ENCODE measurements at places on chromosomes 1 and 21.

GRCh38 chr1:214270097-214270650, 10.8 kb upstream of the SMYD2 start:
- no peak for DNase-seq

GRCh38 chr1:191174298-191174697, 696.6 kb upstream of the BRINP3 start:
- no peak for DNase-seq

- no peak for DNase-seq
Observed at GRCh38 chr1:13769212-13769611, 69.2 kb downstream of the PRDM2 start.

DNA sequence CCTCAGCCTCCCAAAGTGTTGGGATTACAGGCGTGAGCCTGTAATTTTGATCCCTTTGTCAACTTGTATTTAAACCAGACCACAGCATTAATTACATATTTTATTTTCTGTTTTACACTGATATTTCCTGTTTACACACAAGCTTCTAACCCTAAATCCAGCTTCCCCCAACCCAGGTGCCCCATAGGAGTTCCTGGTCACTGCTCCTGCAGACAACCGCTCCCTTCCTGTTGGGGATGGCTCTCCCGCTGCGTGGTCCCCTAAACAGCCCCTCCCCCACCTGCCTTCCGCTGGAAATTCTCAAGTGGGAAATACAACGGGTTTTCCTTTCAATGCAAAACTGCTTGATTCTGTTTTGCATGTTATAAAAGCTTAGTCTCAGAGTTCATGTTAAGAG, 3.7 kb downstream of the CSTB start:
- DNase-seq: no peak

GRCh38 chr1:213281640-213282301, 230.7 kb downstream of the RPS6KC1 start:
- DNase-seq: no peak

DNA sequence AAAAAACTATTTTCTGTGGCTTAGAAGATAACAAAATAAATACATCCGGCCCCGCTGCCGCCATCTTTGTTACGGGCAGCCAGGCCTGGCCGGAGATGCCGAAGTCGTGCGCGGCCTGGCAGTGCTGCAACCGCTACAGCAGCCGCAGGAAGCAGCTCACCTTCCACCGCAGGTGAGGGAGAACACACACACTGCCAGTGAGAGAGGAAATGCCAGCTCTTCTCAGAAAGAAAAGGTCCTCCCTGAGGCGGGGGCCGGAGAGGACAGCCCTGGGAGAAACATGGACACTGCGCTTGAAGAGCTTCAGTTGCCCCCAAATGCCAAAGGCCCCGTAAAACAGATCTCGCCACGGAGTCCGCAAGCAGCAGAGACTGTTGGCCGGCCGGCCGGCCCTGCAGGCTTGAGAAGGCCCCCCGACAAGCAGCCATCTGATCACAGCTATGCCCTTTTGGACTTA, 323.2 kb downstream of the AMY1C start:
- DNase-seq: no peak

DNA sequence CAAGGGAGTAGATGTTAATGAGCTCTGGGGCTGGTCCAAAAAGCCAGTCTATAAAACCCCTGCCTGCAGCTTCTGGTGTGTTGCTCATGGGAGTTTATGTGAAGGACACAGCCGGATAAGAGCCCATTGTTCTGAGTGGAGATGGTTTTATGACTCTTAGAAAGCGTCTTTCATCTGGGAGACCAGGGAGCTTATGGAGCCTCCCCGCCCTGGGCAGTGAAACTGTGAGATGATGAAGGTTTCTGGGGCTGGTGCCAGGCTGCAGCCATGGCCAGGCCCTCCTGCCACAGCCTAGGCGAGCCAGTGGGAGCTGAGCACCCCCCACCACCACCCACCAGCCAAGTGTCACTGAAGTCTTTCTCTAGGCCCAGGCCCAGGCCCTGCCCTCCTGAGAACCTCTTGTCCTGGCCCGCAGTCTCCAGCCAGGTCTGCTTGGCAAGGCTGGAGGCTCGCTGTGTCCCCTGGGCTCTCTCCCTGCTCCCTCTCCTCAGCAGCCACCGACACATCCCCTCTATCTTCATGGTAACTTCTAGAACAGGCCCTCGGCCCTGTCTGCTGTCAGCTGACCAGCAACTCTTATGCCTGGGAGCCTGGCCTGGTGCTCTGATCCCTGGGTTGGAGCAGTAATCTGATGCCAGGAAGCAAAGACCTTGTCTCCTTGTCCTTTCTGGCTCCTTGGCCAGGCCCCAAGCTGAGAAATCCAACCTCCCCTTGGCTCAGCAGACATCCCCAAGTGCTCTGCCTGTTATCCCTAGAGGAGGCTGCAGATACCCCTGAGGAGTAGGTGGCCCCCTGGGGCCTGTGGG, 7.6 kb upstream of the ARHGEF10L start:
- no peak for DNase-seq

- DNase-seq: peak; percentile 35
Observed at GRCh38 chr1:20248971-20249612, 41.6 kb upstream of the VWA5B1 start.

GRCh38 chr1:21149855-21150432, 26.8 kb downstream of the EIF4G3 start:
- no peak for DNase-seq
